Hypothalamus (tissue), 51 donors: ENCODE measurements at places on chromosomes 6 and 20.

DNA sequence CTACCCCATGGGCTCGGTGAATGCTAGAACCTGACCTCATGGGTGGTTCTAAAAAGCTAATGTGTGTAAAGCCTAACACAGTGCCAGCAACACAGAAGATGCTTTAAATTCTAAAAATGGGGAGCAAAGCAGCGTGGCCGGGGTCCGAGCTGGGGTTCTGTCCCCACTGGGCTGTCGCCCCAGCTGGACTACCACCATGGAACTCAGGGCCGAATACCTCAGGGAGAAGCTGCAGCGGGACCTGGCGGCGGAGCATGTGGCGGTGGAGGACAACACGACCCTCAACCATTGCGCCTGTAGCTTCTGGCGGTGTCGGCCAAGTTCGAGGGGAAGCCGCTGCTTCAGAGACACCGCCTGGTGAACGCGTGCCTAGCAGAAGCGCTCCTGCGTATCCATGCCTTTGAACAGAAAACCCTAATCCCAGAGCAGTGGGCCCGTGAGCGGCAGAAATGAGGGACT lies 8.4 kb downstream of the SOX4 start:
- no peak for DNase-seq

DNA sequence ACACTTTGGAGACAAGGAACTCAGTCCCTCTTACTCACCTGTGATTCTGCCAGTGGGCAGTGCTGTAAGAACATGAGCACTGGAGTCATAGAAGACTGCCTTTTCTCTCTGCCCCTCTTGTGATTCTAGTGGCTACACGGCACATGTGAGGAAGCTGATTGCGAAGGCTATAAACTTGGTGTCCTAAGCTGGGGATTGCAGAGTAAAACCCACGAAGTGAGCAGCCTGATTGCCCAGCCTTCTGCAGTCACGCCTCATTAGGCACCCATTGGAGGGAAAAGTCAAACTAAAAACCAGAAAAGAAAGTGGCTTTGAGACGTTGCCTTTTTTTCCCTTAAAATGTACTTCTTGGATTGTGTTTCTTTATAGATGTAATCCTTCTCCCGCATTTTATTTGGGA lies 748.4 kb upstream of the CHD6 start:
- DNase-seq, result no peak

DNA sequence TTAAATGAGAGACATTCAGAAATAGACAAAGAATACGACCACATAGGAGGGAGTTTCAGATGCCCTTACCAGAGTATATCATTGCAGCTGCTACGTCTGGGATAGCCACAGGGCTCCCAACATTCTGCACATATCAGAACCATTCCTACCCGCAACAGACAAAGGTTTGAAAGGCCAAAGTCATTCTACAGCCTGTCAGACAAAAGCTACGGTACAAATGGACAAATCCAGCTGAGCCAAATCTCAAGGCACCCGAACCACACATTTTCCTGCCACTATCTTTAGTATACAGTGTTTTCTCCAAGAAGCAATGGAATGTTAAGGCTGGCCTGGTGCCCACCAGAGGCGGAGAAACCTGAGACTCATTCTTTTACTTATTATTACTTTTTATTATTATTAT lies 30.5 kb upstream of the LYRM2 start:
- no peak for DNase-seq

DNA sequence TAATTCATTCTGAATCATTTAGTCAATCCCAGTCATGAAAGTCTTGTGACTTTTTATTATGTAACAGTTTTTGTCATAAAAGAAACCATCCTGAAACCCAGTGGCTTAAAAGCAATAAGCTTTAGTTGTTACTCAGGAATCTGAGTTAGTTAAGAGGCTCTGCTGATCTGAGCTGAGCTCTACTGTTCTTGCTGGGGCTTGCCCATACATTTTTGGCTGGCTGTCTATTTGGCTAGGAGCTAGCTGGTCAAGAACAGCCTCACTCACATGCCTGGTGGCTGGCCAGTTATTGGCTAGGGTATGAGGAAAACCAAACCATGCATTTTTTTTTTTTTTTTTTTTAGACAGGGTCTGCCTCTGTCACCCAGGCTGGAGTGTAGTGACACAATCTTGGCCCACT lies 10.6 kb downstream of the TCF21 start:
- no peak for DNase-seq
